AML-193 (cell line): ENCODE measurements at places on chromosomes 3 and 15.

- DNase-seq: no peak
Measured at GRCh38 chr3:175304404-175304803, 445.3 kb downstream of the NAALADL2 start.

DNA sequence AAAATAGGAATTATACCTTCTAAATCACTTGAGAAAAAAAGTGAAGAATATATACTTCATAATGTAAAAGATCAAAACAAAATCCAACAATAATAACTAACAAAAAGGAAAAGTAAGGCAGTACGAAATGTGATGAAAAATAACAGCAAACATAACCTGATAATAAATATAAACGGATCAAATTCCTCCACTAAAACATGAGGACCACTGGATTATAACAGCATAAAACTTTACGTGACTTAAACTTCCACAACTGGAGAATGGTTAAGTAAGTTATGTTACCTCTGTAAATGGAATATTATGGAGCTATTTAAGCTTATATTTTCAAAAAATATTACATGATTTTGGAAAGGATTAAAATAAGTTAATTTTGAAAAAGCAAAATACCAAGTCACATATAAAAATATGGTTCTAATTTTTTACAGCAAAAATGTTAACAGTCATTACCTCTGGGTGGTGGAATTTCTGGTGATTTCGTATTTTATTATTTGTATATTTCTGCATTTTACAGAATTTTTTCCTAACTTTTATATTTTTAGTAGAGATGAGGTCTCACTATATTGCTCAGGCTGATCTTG lies 7.0 kb downstream of the SLC6A20 start:
- DNase-seq: no peak

- DNase-seq: no peak
Measured at GRCh38 chr3:15955968-15956367, 158.2 kb upstream of the ANKRD28 start.

DNA sequence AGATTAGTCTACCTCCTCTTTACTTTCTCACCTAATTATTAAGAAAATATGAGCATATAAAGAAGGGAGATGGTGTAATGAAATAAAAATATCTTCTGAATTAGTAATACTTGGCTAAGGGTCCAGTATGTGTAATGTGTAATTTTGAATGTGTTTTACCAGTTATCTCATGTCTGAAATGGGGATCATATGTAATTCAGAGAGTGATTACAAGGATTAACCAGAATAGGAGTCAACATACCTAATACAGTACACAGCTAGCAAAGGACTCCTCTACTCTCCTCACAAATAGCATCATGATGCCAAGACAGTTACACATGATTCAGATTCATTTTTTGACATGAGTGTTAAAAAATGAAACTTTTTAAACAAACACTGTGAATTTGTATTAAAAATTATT lies 570.4 kb downstream of the SI start:
- no peak for DNase-seq

DNA sequence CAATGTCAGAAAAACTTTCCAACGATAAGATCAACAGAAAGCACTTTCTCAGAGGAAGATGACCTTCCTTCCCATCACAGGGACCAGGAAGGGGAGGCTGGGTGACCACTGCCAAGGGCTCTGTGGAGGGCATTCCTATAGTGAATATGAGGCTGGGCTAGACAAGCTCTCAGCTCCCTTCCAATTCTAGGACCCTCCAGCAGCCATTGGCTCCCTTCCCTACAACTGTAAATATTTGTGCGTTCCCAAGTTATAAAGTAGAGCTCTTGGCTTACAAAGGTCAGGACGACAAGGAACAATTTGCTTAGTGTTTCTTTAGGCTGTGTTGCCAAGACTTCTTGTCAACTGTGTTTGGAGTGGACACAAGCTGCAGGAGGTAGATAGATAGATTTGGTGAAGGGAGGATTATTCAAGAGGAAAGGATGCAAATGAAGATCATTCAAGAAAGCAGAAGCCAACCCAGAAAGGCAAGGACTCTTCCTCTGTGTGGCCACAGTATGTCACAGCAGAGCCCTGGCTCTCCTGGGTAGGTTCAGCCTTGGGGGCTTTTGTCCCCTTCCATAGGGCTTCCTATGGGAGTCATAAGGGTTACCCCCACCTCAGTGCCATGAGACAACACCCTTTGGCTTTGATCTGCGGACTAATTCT lies 223.6 kb upstream of the TLE3 start:
- DNase-seq: no peak

DNA sequence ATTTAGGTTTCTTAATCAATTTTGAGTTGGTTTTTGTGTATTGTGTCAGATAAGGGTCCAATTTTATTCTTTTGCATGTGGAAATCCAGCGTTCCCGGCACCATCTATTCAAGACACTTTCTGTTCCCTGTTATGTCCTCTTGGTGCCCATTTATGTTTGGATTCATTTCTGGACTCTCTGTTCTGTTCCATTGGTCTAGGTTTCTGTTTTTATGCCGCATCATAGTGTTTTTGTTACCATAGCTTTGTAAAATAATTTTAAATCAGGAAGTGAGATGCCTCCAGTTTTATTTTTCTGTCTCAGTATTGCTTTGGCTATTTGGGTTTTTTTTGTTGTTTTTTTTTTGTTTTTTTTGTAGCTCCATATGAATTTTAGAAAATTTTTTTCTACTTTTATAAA lies 97.1 kb downstream of the LRRC28 start:
- DNase-seq: no peak

- DNase-seq: no peak
Measured at GRCh38 chr15:73424506-73424905, 18.5 kb upstream of the REC114 start.
